ENCODE measurements at places on chromosomes 6 and 20.

- peak; percentile 12 for DNase-seq
Observed at GRCh38 chr20:44288252-44288651, 22.8 kb downstream of the FITM2 start.

DNA sequence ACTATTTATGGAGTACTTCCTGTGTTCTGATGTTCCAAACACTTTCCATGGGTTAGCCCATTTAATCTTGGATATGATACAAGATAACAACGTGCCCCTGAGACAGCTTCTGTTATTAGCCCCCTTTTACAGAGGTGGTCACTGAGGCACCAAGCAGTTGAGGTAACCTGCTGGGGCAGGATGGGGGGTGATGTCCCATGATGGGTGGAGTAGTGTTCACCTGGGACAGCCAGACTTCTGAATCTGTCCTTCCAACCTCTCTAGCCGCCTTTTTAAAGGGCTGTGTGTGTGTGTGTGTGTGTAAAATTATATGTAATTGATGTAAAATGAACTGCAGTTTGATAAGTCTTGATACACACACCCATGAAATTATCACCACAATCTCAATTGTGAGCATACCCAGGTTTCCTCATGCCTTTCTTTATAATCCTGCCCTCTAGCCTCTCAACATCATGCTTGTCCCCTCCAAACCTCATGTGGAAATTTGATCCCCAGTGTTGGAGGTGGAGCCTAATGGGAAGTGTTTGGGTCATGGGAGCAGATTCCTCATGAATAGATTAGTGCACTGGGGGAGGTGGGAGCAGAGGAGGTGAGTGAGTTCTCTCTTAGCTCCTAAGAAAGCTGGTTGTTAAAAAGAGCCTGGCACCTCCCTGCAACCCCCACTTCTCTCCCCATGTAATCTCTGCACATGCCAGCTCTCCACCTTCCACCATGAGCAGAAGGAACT, 39.2 kb downstream of the PLAGL2 start:
- no peak for DNase-seq

GRCh38 chr20:7971536-7972280, 31.4 kb upstream of the HAO1 start:
- DNase-seq, result no peak

GRCh38 chr20:19807191-19807945, 49.3 kb downstream of the RIN2 start:
- DNase-seq, result no peak

DNA sequence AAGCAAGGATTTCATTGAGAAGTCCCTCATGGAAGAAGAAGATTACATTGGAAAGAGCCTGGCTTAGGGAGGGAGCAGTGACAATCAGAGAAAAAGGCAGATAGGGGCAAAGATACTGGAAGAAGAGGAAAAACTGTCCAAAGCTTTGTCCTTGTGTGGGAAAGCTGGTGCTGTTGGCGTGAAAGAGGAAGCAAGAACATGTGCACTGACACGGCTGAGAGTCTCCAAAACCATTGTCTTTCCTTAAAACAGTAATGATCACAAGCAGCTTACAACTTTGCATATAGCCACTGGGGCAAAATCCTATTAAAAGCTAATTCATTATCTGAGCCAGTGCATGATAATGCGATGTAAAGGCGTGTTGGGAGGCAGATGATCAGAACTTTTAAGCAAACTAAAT, 85.1 kb upstream of the ESR1 start:
- no peak for DNase-seq

DNA sequence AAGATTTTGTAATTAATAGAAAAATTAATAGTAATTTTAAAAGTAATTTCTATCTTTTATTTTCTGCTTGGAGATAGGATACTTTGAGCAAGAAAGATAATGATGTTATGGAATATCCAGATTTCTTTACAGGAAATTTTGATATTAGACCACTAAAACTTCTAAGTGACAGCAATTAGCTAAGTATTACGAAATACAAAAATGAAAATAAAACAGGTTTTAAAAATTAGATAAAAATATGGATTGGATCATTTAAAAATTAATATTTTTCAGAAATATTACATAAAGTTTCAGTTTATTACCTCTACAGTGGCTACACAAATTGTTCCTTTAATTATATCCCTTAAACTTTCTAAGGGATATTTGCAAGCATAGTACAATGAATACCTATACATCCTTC, 4.2 kb upstream of the MYLK4 start:
- DNase-seq, result no peak

GRCh38 chr6:1832844-1833787, 223.4 kb downstream of the FOXC1 start:
- DNase-seq, result peak; percentile 72

- no peak for DNase-seq
Observed at GRCh38 chr6:10408457-10408856, 6.4 kb downstream of the TFAP2A start.

DNA sequence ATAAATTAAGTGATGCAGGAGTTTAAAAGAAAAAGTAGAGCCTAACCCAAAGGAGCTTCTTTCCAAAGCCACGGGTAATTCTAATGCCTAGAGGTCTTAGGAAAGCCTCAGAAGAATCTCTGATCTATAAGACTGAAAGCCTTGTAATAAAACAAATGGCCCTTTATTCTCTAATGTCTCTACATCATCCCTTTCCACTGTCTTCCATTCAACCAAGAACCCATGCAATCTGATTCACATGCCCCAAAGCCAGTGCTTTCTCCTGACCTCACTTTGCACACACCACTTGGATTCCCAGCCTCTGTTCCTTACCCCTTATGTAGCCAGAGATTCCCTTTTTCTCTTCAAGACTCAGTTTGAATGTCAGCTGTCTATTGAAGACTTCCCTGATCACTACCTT, 252.9 kb upstream of the NRSN1 start:
- no peak for DNase-seq

- DNase-seq, result no peak
Observed at GRCh38 chr6:42236030-42236429, 18.4 kb upstream of the MRPS10 start.

GRCh38 chr6:106079961-106080762, 6.0 kb upstream of the PRDM1 start:
- DNase-seq, result no peak

- DNase-seq, result no peak
Observed at GRCh38 chr20:60236613-60237012, 278.4 kb downstream of the CDH26 start.

DNA sequence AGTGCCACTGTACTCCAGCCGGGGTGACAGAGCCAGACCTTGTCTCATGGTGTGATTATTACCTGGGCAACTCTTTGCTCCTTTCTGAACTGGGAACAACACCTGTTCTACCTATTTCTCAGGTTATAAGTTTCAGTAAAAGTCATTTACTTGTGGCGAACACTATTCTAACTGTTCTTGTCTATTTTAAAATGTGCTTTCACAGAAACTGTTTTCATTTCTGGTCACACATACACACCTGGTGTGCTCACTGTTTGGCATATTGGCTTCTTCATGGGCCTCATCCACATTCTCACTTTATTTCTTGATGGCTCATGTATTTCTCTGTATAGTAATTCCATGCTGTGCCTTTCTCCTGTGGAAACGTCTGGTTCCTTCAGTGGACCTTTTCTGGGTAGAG, 30.5 kb upstream of the XRN2 start:
- no peak for DNase-seq

- no peak for DNase-seq
Observed at GRCh38 chr6:87291883-87292282, 30.5 kb upstream of the SMIM8 start.

DNA sequence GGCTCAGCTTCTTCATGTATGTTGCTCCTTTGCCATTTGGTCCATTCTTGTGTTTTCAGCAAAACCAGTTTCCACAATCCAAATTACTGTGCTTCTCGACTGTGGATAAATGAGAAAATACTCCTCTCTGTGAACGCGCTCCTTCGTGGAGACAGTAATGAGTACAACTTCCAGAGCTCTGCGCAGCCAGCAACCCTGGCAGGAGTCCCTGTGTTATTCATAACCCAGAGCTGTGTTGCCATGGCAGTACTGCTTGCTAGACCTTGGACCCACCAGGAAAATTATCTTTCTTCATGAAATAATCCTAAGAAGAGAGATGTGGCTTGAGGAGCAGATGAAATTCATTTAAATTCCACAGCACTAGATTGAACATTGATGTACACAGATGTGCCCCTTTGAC, 73.7 kb downstream of the SLC22A3 start:
- DNase-seq, result peak; percentile 46

- DNase-seq, result no peak
Observed at GRCh38 chr6:104381907-104382306, 477.8 kb downstream of the HACE1 start.

DNA sequence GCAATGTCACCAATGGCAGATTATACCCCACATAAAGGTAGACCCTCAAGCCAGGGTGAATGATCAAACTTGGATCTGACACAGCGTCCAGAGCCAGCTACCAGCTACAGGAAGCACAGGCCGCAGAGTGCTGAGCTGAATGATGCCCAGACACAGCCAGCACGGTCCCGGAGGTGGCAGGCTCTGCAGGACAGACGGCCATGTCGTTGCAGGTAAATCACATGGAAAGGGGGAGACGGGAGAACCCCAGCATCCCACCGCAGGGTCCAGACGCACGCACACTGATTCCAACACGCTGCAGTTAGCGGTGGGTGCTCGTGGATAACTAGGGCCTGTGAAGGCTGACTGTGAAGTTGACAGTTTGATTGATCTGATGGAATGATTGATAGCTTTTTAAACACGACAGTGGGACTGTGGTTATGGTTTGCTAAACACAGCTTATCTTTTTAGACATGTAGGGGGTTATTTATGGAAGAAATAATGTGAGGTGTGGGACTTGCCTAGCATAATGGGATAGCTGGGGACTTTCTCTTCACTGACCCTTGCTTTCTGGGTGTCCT, 228.5 kb downstream of the ERMARD start:
- DNase-seq, result no peak

DNA sequence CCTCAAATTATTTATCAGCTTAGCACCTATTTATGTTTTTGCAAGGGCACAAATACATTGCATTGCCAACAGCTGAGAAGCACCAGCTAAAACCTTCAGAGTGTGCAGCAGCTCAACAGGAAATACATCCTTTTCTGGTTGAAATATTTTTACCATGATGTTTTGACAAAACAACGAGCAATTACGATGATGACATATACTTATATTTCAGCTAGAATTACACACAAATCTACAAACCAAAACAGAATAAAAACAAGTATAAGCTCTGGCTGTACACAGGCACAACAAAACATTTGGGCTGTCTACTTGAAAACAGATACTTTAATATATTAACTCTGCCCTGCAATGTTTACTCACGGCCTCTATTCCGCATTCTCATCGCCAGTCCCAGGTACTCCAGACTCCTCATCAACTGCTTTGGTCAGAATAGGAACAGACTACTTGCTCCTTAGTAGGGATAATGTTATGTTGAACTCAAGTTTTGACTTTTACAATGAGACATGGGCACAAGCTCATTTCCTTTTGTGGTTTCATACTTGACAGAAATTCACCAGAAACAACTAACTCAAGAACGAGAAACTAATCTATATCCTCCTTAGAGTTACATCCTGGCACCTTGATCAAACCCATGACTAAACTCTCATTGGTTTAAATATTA, 377.6 kb downstream of the ESR1 start:
- no peak for DNase-seq

- DNase-seq, result no peak
Observed at GRCh38 chr6:84026721-84027164, 6.8 kb upstream of the MRAP2 start.

- no peak for DNase-seq
Observed at GRCh38 chr20:49851991-49852390, 39.4 kb downstream of the SLC9A8 start.

GRCh38 chr6:128238225-128238624, 282.2 kb downstream of the PTPRK start:
- DNase-seq, result no peak

DNA sequence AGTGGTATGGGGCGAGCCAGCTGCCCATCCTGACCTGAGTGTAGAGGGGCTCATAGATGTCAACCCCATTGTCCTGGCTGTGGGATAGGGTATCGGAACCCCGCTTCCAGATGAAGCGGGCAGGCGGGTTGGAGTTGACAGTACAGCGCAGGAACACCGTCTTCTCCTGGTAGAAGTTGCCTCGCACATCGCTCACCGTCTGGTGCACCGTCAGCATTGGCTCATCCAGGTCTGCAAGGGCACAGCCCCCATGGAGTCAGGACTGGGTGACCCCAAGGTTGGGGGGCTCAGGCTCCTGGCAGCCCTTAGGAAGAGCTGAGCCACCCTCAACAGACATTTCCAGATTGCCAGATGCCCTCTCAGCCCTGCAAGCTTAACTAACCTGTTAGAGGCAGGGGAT, 42.0 kb downstream of the MDGA1 start:
- no peak for DNase-seq

DNA sequence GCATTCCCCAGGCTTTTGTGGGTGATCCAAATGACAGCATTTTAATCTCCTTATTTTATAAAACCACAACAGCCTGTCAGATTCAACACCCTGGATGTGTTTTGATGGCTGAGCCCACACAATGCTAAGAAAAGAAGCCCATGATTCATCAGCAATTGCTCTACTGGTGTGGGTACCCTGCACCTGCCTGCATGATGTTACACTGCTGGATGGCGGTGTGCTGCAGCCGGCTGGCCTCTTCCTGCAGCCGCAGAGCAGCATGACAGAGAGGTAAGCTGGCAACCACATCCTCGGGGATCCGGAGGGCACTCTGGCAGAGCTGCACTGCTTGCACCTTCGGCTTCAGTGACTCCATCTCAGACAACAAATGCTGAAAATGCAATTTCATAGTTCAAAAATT, 327.5 kb downstream of the SYNE1 start:
- no peak for DNase-seq

- DNase-seq, result no peak
Observed at GRCh38 chr6:130473886-130474285, 108.1 kb downstream of the TMEM200A start.

GRCh38 chr6:134361011-134361410, 43.1 kb upstream of the SGK1 start:
- no peak for DNase-seq

DNA sequence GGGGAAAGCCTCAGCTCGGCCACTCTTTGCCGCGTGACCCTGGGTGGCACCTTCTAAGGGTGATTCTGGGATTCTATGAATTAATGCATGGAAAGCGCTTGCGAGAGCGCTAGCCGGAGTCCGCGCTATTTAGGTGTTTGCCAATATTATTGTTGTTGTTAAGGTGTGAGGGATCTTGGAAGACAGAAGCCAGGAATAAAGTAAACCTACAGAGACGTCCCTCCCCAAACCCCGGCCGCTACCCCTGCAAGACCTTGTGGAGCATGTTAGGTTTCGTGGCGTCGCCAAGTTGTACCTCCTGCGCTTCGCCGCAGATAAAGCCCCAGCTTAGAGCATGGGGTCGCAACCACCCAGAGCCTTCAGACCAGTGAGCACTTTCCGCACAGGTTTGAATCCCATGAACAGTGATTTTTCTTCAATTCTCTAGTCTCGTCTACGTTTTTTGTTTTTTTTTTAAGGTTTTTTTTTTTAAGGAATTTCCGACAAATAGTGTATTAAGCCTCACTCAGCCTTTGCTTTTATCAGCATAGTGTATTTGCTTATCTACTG, 16.9 kb upstream of the ZSCAN9 start:
- DNase-seq, result no peak

GRCh38 chr6:57142178-57142525, 30.0 kb upstream of the BAG2 start:
- no peak for DNase-seq
